ENCODE measurements at places on chromosomes 5 and 9.
A peak's percentile ranks its signal among the peaks of the same experiment; 100 is the strongest.

GRCh38 chr5:151183456-151184245 is 26.1 kb upstream of the ANXA6 start:
- no peak for DNase-seq

DNA sequence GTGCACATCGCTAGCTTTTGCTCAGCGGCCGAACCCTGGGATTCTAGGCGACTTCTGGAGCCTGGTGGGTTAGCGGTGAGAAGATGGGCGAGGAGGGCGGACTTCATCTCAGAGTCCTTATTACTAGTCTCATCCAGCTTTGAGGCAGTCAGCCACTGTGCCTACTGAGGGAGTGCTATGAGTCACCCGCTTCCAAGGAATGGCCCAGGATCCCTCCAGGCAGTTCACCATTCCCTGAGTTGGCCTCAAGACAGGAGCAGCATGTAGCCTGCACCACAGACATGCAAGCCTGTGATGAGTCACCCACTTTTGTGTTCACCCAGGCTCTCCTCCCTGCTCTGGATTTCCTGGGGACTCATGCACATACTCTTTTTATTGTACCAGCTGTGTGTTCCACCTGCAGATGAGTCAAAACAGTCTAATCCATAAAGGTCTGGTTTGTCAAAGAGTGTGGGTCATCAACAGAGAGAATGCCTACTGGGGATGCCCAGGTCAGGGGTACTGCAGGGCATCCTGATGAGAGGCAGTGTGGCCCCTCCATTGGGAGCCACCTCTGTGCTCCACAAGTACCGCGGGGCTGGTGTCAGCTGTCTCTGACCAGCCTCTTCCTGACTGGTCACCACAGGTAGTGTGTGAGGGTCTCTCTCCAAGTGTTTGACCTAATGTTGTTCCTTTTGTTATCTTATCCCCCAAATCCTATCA is 20.2 kb downstream of the SLC22A5 start:
- DNase-seq = no peak

DNA sequence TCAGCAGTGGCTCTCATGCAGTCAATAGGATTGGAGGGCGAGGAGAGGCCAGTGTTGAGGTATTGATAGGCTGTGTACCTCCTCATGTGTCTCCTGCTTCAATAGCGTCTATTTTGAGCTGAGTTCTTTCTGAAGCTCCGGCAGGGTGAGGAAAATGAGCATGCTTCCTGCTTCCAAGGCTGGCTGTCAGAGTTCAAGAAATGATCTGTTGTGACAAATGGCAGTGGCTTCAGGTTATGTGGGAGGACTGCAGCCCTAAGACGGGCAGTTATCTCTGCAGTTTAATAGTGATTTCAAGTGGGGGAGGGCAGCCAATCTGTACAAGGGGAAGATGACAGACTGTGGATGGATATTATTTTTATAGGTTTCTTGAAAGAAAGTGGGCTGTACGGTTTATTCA is 54.0 kb upstream of the CXCL14 start:
- DNase-seq = no peak

- no peak for DNase-seq
These were observed 134.0 kb downstream of the SNX18 start for GRCh38 chr5:54651482-54652076.

GRCh38 chr5:96433066-96433447 is at the start of gene PCSK1:
Gene PCSK1 (minus strand): TSS chr5:96433248. CDS start chr5:96433042, 206 bp downstream.
- DNase-seq = no peak

- DNase-seq = no peak
These were observed 36.3 kb upstream of the PSD2 start for GRCh38 chr5:139759219-139759721.

DNA sequence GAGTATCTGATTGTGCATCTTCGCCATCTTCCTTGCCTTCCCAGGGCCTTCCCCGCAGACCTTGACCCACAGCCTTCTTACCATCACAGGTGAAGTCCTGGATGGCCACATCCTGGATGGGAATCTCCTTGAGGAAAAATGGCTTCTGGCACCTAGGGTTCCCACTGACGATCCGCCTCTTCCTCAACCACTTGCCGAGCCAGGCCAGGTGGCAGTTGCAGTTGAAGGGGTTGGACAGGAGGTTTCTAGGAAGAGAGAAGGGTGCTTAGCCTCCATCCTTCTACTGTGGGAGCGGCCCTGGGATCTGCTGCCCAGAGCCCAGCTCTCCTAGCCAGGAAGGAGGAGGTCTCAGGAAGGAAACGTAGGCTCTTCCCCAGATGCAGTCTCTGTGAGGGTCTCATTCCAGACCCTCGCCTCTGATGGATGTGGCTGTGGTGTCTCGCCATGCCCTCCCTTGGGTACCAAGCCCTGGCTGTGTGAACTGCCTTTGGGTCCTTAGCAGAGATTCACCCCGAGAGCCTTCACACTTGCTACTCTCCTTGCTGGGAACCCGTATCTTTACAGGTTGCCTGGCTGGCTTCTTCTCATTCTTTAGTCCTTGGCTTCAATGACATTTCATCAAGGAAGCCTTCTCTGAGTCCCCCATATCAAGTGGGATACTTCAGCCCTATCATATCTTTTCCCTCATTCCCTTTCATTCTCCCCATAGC is 170.4 kb upstream of the PANK3 start:
- DNase-seq = no peak

DNA sequence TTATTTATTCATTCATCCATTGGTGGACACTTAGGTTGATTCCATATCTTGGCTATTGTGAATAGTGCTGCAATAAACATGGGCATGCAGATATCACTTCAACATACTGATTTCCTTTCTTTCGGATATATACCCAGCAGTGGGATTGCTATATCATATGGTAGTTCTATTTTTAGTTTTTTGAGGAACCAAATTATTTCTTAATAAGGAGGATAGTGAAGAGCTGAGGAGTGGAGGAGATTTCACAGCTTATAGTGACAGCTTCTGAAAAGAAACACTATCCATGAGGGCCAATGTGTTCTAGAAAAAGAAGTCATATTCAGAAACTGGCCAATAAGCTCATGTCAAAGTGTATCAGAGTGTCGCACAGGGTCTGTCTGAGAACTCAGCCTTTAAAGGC is 183.3 kb downstream of the SEC61B start:
- no peak for DNase-seq

DNA sequence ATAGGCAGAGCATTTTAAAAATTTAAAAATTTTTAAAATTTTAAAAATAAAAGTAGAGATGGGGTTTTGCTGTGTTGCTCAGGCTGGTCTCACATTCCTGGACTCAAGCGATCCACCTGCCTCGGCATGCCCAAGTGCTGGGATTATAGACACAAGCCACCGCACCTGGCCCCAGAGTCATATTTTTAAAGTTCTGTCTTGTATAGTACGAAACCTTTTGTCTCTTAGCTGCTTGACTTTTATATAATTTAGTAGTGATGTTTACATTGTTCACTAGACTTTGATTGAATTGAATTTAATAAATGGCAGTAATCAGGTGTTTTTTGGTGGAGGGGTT is 31.0 kb downstream of the LRRTM2 start:
- no peak for DNase-seq

DNA sequence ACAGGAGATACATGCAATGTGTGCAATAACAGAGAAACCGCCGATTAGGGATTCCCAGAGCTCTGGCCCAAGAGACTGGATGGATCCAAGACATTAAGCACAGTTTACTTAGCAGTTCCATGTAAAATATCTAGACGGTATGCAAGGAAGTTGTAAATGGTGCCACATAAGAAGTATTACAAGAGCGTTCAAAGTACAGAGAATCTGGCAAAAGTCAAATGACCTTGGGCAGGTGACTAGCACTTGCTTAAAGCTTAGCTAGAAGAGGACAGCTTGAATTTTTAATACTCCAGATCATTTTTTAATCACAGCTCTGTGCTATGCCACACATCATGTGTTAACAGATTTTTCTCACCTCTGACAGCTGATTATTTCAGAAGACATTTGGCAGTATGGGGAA is 72.3 kb upstream of the TNPO1 start:
- DNase-seq = no peak

DNA sequence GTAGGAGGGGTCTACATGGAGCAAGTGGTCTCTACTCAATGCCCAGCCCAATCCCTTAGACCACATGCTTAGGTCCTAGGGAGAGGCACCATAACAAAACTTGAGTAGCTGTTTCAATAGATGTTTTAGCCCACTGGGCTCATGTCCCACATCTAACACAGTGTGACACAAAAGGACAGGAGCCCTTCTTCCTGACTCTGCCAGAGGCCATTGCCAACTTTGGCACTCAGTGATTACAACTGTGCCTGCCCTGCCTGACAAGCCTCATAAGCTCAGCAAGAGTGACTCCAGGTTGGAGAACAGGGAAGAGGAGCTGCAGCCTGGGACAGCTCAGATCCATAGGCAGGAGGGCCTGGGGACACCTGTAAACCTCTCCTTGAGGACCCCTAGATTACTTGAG is 230.8 kb downstream of the ENC1 start:
- DNase-seq = no peak

DNA sequence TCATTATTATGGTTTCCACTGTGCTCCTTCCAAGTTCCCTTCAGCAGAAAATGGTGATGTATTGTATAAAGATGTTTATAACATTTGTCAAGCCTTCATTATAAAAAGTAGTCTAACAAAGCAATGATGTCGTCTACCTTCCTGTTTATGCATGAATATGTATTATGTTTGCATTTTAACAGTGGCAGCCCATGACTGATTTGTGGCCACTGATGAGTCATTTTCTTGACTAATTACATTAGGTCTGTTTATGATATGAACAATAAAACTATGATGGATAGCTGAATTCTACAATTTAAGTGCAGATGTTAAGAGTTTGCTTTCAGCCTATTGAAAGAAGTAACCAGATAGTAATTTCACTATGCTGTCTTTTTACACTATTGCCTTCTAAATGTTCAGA is 75.4 kb upstream of the ADAMTS19 start:
- no peak for DNase-seq

DNA sequence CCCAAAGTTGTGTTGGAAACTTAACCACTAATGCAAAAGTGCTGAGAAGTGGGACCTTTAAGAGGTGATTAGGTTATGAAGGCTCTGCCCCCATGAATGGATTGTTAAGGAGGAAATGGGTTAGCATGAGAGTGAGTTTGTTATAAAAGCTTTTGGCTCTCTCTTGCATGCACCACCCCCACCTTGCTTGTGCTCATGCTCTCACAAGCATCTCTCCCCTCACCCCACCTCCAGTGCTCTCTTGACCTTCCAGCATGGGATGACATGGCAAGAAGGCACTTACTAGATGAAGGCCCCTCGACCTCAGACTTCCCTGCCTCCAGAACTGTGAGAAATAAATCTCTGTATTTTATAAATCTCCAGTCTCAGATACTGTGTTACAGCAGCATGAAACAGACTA is 52.8 kb downstream of the RICTOR start:
- no peak for DNase-seq

DNA sequence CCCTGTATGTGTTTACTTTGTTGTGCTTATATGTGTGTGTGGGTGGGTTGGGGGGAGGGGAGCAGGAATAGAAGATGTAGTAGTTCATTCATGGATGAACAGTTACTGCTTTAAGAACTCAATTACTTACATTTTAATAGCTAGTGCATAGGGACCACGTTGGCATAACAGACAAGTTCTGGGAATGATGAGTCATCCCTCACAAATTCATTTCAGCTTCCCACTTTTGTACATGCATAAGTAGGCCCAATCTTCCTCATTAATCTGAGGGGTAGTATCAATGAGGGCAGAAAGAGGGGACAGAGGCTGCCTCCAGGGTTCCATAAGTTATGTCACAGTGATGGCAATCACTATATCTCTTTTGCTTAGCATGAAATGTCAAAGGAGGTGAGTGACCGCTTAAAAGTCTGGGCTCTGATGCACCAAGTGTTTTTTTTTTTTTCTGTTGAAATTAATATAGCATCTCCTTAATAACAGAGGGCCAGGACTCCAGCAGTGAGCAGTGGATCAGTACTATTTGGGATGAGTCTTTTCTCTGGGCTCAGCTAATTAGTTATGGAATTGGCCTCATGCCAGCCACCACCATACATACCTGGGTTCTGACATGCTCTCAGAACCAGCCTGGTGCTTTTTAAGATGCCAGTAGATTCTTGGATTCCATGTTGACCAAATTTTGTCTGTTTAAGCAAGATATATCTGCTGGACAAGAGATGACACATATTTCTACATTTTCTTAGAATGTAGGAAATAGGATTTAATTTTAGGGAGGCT is 37.1 kb downstream of the PRDM6 start:
- no peak for DNase-seq

- no peak for DNase-seq
These were observed 33.9 kb downstream of the SLC24A2 start for GRCh38 chr9:19754921-19755320.

DNA sequence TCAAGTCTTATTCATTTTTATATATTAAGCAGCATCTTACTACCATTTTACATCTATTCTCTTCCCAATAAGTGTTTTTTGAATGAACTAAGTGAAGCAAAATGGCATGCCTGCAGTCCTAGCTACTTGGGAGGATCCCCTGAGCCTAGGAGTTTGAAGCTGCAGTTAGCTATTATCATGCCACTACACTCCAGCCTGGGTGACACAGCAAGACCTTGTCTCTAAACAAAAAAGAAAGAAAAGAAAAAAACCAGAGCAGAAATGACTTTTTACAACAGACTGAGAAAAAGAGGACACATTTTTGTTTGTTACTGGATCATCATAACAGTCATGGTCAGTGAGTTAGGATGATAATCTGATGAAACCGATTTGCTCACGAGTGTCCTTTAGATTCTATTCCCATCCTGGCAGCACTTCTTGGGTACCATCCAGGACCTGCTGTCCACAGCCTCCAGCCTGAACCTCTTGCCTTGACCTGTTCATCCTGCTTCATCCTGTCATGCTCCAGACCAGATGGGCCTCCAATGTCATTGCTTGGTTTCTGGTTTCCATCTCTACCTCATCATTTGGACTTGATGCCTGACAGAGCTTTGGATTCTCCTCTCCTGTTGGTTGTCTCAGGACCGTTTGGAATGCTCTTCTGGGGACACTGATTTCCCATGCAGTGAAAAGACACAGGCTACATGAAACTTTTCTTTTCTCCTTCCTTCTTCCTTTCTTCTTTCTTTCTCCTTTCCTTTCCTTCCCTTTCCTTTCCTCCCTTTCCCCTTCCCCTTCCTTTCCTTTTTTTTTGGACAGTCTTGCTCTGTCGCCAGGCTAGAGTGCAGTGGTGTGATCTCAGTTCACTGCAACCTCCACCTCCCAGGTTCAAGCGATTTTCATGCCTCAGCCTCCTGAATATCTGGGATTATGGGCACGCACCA is 50.1 kb upstream of the GLRX start:
- no peak for DNase-seq

- DNase-seq = no peak
These were observed 90.5 kb downstream of the FSTL4 start for GRCh38 chr5:133521801-133522200.

- DNase-seq = peak; percentile 38
These were observed 105.2 kb downstream of the SH3TC2 start for GRCh38 chr5:148957591-148958202.

DNA sequence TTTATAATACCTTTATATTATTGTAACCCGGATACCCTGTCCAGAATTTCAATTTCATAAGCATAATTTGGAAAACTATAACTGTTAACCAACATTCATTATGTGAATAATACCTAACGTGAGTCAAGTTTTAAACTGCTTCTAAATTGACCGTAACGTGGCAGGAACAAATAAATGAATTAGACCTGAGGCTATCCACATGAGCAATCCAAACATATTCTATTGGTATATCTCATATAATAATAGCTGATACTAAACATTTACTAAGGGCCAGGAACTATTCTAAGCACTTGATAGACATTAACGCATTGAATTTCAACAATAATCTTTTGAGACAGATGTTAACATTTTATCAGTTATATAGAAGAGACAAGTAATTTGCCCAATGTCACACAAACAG is 276.4 kb downstream of the MEF2C start:
- DNase-seq = no peak
